Activated T-helper 9 cell treated with anti-CD3 and anti-CD28 coated beads, Interleukin-2, amount 50 U/mL, for 16 hours (primary cell): ENCODE measurements at places on chromosomes 1 and 21.

- no peak for DNase-seq
These were observed 18.5 kb downstream of the TP53BP2 start for GRCh38 chr1:223827193-223827663.

DNA sequence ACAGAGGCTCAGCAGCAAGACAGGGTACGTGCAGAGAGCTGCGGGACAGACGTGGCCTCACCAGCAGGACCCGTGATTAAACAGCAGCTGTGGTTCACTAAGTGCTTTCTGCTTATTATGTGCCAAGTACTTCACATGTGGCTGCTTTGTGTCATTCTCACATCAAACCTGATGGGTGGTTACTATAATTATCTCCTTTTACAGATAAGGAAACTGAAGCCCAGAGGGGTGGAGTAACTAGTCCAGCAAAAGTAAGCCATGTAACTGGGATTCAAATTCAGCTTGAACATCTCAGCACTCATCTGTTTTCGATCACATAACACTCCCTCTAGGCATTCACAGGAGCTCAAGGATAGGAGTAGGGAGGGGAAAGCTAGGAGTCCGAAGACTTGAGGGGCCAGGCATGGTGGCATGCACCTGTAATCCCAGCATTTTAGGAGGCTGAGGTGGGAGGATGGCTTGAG, 50.8 kb upstream of the CLIC4 start:
- DNase-seq, result no peak

GRCh38 chr1:231665726-231666125, 39.1 kb downstream of the DISC1 start:
- DNase-seq, result no peak

GRCh38 chr1:201511941-201512539, 5.1 kb upstream of the CSRP1 start:
- no peak for DNase-seq

- no peak for DNase-seq
These were observed 9.4 kb upstream of the PIK3C2B start for GRCh38 chr1:204503913-204504519.

DNA sequence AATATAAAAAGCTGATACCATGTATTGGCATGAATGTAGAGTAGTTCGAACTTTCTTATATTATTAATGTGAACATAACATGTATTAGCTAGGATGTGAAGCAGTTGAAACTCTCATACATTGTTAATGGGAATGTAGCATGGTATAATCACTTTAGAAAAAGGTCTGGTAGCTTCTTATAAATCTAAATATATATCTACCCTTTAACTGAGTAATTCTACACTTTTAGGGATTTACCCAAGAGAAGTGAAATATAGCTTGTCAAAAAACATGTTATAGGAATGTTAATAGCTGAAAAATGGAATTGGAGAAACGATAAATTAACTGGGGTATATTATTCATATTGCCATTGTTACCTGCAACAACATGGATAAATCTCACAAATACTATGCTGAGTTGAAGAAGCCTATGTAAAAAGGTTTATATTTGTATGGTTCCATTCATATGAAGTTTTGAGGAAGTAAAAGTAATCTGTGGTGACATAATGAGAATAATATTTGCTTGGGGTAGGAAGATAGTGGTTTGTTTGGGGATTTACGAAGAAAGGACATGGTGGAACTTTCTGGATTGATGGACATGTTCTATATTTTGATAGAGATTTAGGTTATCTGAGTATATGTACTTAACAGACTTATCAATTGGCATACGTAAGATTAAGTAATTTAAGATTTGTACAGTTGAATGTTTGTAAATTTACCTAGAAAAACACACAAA, 76.6 kb downstream of the MAST2 start:
- DNase-seq, result no peak
